ENCODE measurements at places on chromosomes 2 and 18.

GRCh38 chr2:130877258-130877657 is 40.5 kb downstream of the ARHGEF4 start:
- no peak for DNase-seq

GRCh38 chr18:12468445-12468844 is 60.7 kb downstream of the PRELID3A start:
- DNase-seq = no peak

DNA sequence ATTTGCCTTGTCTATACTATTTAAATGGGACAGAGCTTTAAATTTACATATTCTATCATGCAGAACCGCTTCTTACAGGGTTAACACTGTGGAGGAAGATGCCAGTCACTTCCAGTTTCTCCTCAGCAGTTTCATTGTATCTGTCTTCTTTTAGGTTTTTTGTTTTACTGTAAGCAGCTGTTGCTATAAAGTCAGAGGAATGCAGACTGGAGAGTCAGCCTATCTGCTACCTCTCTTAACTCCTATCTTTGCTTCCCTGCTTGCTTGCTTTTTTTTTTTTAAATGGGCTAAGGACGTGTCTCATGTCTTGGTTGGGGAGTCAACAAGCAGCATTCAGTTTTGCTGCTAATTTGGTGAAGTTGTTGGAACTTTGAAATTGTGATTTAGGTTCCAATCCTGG is 8.9 kb downstream of the EPC2 start:
- no peak for DNase-seq

- DNase-seq = no peak
Measured at GRCh38 chr2:12045864-12046291, 299.4 kb downstream of the LPIN1 start.

DNA sequence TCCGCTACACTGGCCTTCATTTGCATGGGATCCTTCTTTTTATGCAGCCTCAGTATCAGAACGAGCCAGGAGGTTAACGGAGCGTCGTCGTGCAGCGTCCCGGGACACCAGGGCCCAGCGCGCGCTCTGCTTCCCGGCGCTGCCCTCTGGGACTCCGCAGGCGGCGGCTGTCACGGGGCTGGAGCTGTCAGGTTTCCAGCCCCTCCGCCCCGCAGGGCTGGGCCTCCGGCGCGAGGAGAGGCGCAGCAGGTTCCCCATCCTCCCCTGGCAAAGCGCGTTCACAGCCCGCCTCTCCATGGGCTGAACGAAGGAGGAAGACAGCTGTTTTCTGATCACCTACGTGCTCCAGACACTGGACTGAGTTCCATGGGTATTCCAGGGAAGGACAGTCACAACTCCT is 12.5 kb upstream of the PAX8 start:
- DNase-seq = no peak

- no peak for DNase-seq
Measured at GRCh38 chr2:156589381-156590079, 153.4 kb downstream of the GPD2 start.

- DNase-seq = peak; percentile 92
Measured at GRCh38 chr2:71614976-71615766, 161.8 kb downstream of the DYSF start.

DNA sequence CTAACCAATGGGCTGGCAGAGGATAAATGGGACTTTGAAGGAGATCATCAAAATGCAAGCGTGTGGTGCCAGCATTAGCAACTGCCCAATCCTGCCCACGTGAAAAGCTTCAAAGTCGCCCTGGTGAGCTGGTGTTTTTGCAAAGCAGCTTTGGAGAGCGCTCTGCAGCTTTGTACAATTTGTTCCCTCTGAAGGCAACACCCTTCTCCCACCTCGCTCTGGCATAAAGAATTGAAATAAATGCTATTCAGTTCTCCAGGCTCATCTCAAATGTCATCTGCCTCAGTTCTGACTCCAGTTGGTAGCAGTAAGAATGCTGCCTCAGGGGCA is 3.5 kb downstream of the COPS9 start:
- DNase-seq = no peak

DNA sequence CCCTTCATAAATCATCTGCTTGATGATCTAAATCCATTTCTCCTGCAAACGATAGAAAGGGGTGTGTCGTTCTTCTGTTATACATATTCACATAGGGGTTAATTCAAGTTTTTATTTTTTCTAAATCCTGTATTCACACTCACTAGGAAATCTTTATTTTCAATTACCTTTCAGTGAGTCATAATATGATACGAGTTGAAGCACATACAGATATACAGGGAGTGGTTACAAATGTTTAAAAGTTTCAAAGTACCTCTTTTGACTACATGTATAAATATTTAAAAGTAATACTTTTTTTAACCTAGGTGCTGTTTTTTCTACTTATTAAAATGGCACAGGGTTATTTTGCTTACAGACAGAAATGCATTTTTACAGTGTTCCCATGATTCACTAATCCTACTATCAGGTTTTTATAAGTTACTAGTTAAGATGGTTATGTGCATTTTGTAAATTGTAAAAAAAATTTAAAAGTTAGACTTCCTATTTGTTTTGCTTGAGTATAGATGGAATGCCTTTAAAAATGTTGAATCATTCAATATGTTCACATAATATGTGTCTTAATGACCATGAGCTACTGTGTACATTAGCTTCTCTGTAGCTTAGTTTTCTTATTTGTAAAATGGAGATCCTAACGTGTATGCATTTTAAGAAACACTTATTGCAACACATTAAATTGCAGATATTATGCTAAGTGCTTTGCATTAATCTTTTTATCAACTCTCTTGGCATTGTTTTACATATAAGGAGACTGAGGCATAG is 1378.1 kb downstream of the DSC3 start:
- no peak for DNase-seq

DNA sequence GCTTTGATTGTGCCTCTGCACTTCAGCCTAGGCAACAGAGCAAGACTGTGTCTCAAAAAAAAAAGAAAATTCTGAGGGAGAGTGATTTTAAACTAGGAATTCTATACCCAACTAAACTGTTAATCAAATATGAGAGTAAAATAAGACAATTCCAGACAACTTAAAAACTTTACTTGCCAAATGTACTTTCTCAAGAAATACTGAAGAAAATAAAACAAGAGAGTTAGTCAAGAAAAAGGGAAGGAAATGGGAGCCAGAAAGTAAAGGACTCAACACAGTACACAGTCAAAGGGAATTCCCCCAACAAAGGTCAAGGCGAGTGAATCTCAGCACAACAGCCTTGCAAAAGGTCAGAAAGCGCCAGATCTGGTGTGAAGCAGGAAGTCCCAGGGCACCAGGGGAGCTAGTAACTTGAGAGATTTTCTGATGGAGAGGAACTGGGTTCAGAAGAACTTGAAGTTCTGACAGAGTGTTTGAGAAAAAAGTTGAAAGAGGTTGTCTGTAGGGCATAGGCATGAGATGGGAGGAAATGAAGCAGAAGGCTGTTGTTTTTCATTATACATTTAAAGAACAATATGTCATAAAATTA is 22.6 kb upstream of the TBC1D8 start:
- no peak for DNase-seq

DNA sequence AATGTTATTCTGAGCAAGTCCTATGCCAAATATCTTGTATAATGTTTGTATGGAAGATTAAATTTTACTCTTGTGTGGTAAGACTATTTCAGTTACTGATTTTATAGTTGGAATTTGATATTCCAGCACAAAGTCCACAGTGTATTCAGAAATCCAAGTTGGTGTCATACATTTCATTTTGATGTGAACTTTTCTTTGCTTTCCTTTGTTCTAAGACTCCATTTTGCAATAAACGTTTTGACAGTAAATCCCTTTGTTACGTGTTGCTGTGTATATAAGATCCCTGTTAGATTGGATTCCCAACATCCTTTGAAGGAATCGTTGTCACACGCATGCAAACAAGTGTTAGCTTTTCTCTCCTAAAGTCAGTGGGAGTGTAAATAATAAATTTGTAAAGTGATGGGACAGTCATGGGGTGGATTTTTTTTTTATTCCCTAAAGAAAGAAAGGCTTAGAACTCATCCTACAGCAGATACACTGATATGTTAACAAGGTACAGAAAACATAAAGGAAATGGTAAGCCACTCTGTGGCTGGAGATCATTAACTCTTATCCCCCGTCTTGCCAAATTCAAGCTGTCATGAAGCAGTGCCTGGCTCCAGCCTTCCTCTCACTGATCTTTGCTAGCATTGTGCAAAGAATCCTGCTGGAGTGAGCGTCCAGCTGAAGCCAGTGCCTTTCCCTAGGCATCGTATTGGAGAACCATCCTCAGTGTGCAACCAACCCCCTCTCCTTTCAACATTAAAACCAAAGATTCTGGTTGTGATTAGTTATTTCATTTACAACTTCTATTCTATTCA is 127.6 kb upstream of the CDCA7 start:
- DNase-seq = no peak

All from left cardiac atrium (tissue), 4 donors.